ENCODE measurements at places on chromosomes 7 and 10. TPM values are rescaled to one million over a fixed set of nuclear protein-coding genes. Genes with fewer than 3 reads are reported as not detected.

The PLEKHS1 gene
- not detected for polyA plus RNA-seq

The HMX2 gene
- not detected for polyA plus RNA-seq

The SPDYE18 gene
- 0.11 TPM for polyA plus RNA-seq

The IPMK gene
- polyA plus RNA-seq = 2.5 TPM

The HABP2 gene
- polyA plus RNA-seq = not detected

The RTKN2 gene
- 2.9 TPM for polyA plus RNA-seq

The RNF148 gene
- 0.09 TPM for polyA plus RNA-seq

The EN2 gene
- not detected for polyA plus RNA-seq

The LRMDA gene
- 0.76 TPM for polyA plus RNA-seq

- DNase-seq = peak; percentile 14
Observed at GRCh38 chr7:151429560-151430331, 10.2 kb downstream of the CRYGN start.

GRCh38 chr10:89388806-89389205, 3.6 kb upstream of the IFIT1 start:
- DNase-seq = no peak

DNA sequence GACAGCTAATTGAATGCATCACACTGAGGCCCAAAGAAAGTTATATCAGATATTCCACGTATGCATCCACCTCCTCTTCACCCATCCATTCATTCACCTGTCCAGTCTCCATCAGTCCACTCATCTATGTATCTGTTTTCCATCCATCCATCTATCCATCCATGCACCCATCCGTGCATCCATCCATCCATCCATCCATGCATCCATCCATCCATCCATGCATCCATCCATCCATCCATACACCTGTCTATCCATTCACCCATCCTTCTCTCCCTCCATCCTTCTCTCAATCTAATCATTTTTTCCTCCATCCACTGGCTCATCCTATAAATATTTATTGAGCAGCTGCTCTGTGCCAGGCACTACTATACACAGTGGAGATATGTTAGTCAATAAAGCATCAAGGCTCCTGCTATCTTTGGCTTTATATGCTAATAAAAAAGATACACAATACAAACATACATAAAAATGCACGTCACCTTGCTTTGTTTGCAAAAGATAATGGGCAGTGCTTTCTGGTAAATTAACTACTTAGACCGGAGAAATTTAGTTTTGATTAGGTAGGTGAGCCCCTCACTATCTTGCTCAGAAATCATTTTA, 442.0 kb upstream of the KLF6 start:
- DNase-seq = no peak

DNA sequence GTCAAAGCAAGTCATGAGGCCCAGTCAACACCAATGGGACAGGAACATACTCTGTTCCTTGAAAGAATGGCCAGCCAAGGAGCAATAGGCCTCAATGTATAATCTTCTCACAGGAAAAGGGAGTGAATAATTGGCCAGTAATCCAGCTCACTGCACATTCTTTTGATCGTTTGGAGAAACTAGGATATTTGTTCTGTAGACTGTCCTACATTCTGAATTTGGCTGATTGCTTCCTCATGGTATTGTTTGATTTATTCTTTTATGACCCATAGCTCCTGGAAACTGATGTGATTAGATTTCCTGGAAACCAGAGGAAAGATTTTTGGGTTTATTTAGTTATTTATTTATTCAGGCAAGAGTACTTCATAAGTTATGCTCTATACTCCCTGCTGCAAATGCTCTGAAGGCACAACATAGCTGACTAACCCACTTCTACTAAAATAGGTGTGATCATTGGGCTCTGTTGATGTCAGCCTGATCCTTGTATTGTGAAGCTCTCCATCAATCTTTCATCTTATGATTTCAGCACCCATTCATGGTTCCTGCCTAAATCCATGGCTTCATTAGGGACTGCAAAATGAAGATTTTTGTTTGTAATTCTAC, 745.2 kb downstream of the SUGCT start:
- peak; percentile 36 for DNase-seq

GRCh38 chr10:96047004-96047649, 3.7 kb downstream of the CCNJ start:
- DNase-seq = no peak

- no peak for DNase-seq
Observed at GRCh38 chr7:150980663-150981062, 2.5 kb upstream of the KCNH2 start.

DNA sequence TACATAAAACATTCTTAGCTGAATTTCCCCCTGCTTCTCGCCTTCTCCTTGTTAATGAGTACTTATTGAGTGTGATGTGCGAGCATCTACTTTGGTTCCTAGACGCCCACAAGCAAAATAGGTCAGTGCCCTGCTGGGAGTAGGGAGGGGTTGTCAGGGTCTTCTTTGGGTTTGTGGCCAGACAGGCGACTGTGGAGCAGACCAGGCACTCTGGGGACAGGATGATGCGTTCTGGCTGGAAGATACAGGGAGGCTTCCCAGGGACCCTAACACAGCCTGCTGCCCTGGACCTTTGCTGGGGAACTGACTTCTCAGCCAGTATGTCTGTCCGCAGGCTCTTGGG, 227.2 kb downstream of the CUX1 start:
- no peak for DNase-seq

GRCh38 chr7:140003913-140004382, 58.8 kb downstream of the PARP12 start:
- DNase-seq = peak; percentile 82

GRCh38 chr7:40583667-40584444, 449.1 kb downstream of the SUGCT start:
- no peak for DNase-seq

- no peak for DNase-seq
Observed at GRCh38 chr7:41336455-41336952, 366.4 kb downstream of the INHBA start.

- peak; percentile 3 for DNase-seq
Observed at GRCh38 chr10:107767185-107767584, 602.7 kb upstream of the SORCS1 start.

DNA sequence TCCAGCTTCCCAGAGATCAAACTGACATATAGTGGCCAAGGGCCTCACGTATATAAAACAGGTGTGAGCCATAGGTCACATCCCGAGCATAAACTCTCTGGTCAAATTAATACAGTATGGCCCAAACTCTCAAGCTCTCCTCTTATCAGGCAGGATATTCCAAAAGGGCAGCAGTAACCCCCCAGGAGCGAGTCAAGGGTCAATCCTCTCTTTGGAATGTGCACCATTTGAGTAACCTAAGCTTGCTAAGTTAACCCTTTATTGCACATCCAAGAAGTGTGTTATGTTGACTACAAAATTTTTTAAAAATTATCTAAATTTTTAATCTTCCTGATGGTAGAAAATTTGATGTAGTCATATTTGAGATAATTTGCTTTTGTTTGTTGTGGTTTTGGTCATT, 4.5 kb upstream of the TRIM24 start:
- no peak for DNase-seq

DNA sequence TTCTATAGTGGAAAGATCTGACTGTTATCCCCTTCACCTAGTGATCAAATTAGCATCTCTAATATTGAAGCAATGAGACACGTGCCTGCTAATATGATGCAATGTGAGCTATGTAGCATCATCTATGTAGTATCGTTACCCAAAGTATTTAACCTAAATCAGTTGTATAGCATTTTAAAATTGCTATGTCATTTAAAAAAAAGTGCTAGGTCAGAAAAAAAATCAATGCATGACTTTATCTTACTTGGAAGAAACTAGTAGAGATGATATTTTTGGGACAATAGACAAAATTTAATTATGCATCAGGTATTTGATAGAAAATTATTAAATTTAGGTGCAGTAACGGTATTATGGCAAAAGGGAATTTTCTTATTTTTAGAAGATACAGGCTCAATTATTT, 157.3 kb downstream of the CCDC71L start:
- no peak for DNase-seq

GRCh38 chr7:35366167-35367155, 112.6 kb upstream of the TBX20 start:
- no peak for DNase-seq

DNA sequence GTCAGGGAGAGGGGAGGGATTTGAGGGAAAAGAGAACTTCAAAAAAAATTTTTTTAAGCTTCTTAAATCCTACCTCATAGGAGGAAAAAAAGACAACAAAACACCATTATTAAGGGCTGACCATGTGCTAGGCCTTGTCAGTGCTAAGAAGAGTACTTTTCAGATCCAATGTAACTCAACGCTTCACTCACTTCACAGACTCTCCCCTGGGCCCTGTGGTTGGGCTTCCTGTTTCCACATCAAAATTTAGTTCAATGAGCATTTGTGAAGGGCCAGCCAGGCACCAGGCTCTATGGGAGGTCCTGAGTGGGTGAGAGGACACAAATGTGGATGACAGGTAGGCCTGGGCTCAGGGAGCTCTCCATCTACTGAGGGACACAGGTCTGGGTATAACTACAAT, 249.8 kb downstream of the PTEN start:
- DNase-seq = no peak

DNA sequence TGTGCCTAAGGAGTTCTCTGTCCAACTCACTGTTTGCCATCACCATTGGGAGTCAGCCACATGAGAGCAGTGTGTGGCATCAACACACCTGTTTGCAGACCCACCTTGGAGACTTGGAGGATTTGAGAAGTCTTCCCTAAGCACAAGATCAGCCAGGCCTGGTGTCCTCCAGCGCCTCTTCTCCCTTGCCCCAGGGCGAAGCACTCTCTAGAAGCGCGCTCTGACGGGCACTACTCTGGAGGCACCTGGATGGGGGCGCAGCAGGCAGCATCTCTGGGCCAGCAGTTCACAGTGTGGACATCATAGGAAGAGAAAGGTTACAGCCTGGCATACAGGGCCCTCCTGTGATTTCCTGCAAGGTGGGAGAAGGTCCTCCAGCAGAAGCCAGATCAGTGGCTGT, 289.3 kb downstream of the CELF2 start:
- no peak for DNase-seq

DNA sequence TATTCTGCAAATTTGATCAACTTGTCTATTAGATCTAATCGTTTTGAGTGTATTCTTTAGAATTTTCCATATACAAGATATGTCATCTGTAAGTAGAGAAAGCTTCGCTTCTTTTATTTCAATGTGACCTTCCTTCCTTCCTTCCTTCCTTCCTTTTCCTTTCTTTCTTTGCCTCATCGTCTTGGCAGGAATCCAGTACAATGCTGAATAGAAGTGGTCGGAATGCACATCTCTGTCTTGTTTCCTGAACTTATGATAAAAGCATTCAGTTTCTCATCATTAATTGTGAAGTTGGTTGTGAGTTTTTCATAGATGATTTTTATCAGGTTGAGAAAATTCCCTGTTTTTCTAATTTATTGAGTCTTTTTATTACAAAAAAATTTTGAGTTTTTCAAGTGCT, 300.7 kb upstream of the ZNF32 start:
- no peak for DNase-seq

- no peak for DNase-seq
Observed at GRCh38 chr10:6843481-6843881, 263.4 kb upstream of the PRKCQ start.

DNA sequence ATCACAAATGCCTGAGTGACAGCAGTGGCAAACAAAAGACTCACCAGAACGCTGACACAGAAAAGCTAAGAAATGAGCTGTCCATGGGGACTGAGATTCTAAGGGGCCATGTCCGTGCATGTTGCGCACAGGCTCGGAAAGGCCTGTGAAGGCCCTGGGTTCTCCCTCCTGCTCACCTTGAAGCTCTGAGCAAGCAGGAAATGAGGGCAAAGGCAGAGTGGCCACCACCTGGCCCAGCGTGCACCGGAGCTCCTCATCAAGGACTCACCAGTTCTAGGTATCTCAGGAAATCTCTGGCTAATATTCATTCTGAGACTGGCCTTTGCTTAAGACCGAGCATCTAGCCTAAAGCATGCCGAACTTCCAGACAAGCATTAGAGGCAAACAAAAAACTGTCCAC, 52.7 kb downstream of the MAD1L1 start:
- DNase-seq = no peak

DNA sequence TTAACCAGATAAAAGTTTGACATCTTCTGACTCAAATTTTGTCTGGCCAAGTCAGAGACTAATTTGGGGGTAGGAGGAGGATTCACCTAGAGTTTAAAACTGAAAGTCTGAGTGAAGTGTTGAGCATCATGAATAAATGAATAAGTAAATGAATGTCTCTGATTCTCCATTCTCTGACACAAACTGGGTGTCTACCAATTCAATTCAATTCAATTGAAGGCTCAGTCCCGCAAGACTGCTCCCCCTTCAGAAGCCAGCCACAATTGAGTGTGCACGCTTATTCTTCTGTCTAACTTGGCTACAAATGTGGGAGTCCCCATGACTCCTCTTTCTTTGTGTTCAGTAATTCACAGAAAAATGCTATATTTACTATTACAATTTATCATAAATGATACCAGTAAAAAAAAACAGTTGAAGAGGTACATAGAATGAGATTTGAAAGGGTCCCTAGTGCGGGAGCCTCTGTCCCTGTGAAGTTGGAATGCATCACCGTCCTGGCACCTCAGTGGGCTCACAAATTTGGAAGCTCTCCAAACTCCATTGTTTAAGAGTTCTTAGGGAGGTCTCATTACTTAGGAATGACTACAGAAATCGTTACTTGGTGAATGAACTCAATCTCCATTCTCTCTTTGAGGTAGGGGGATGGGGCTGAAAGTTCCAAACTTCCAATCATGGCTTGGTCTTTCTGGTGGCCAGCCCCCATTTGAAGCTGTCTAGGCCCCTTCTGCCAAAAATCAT, 243.7 kb upstream of the PHYHIPL start:
- peak; percentile 80 for DNase-seq

DNA sequence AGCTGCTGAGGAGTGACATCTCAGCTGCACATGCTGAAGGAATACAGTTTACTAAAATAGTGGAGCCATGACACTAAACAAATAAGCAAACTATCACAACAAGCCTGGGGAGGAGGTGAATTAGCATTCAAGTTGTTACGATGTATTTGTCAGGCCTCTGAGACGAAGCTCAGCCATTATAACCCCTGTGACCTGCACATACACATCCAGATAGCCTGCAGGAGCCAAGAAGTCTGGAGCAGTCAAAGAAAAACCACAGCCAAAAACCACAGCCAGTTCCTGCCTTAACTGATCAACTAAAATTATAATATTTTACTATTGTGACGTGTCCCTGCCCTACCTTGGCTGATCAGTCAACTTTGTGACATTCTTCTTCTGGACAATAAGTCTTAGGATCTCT, 68.6 kb downstream of the NSUN6 start:
- DNase-seq = no peak

DNA sequence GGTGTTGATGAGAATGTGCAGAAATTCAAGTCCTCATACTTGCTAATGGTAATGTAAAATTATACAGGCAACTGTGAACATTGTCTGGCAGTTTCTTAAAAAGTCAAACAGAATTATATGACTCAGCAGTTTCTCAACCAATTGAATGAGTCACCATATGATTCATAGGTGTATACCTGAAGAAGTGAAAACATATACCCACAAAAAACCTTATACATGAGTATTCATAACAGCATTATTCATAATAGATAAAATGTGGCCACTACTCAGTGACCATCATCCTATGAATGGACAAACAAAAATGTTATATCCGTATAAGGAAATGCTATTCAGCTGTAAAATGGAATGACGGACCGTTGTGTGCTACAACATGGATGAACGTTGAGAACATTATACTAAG, 253.5 kb downstream of the MALRD1 start:
- DNase-seq = peak; percentile 92

All from fibroblast of lung (primary cell).